ENCODE measurements at places on chromosomes 3 and 15. TPM values are rescaled to one million over a fixed set of nuclear protein-coding genes. Genes with fewer than 3 reads are reported as not detected.

Gene SPINK8
- not detected for total RNA-seq

Gene KBTBD13
- not detected for total RNA-seq

Gene AAGAB
- total RNA-seq, result 51.2 TPM

Gene CYP11A1
- total RNA-seq, result 0.11 TPM

Gene CYP1A1
- not detected for total RNA-seq

Gene MRPL47
- 29.5 TPM for total RNA-seq

Gene SAMMSON
- 0.25 TPM for total RNA-seq

Gene CCR9
- not detected for total RNA-seq

Gene P2RY1
- total RNA-seq, result 1.1 TPM

Gene MORC1
- not detected for total RNA-seq

Gene SPTSSB
- 20.3 TPM for total RNA-seq

Gene ADGRG7
- 1.1 TPM for total RNA-seq

Gene TMEM207
- not detected for total RNA-seq

Gene TMEM44
- total RNA-seq, result 11.0 TPM

Gene SLC12A1
- total RNA-seq, result not detected

Gene FETUB
- total RNA-seq, result not detected

Gene DUOXA2
- not detected for total RNA-seq

Gene STRIT1
- not detected for total RNA-seq

Gene CP
- total RNA-seq, result not detected

Gene EFHB
- total RNA-seq, result 0.11 TPM

Gene ITIH1
- not detected for total RNA-seq

Gene ABHD5
- 73.6 TPM for total RNA-seq

Gene LAMB2
- total RNA-seq, result 640 TPM

Gene GOLGA8H
- 0.33 TPM for total RNA-seq

Gene RETNLB
- not detected for total RNA-seq

Gene RTP3
- total RNA-seq, result not detected

Gene SLCO3A1
- 4.2 TPM for total RNA-seq

Gene CCDC13
- 0.33 TPM for total RNA-seq

Gene BTBD1
- total RNA-seq, result 119 TPM

Gene APBA2
- total RNA-seq, result 10.7 TPM

Gene GLDN
- total RNA-seq, result 0.22 TPM

Gene CCR5
- total RNA-seq, result not detected

Gene HGD
- total RNA-seq, result not detected

Gene ECT2
- 33.6 TPM for total RNA-seq

Gene CASR
- not detected for total RNA-seq

Gene CGNL1
- 1.5 TPM for total RNA-seq

Gene GPR160
- total RNA-seq, result 0.50 TPM

Gene LRTM1
- total RNA-seq, result not detected

Gene SCN11A
- total RNA-seq, result under 0.01 TPM
